Activated gamma-delta T cell (primary cell): ENCODE measurements at places on chromosomes 7 and 10.

DNA sequence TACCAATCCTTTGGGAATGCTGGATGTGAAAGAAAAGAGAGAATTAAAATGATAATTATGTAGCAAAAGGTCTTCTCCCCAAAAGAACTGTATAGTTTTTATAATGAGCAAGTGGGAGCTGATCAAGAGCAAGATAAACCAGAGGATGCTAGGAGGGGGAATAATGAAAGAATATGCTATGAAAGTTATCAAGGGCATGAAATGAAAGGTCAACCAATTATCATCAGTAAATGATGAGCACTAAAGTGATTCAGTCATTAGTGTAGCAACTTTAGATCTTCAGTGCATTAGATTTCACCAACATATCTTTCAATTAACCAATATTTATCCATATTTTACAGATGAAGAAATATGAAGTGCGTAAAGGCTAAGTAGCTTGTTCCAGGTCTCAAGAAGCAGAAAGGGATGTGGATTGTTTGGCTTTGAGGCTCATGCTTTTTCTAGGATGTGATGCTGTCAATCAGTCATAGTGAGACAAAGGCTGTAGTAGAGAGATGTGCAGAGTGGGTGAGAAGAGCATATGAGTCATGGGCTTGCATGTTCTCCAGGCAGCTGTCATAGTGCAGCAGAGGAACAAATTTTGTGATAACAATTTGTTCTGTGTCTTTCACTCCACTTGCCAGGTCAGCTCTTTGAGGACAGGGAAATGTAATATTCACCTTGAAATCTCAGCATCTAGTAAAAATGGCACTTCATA lies 5.7 kb upstream of the OR2F2 start:
- no peak for DNase-seq

DNA sequence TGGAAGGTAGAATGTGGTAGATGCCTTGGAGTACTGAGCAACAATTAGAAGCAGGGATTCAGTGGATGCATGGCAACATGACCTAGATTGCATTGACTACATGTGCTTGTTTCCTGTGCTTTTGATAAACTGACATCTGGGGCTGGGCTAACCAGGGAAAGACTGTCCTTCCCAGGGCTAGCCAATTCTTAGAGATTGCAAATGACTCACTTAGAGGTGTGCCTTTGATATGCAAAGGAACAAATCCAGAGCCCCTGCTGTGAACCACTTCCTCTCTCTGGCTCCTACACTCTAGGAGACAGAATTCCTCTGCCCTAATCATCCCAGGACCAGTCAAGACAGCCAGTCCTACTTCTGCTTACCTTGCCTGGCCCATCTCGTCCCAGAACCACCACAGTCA lies 651.5 kb downstream of the LRMDA start:
- no peak for DNase-seq

DNA sequence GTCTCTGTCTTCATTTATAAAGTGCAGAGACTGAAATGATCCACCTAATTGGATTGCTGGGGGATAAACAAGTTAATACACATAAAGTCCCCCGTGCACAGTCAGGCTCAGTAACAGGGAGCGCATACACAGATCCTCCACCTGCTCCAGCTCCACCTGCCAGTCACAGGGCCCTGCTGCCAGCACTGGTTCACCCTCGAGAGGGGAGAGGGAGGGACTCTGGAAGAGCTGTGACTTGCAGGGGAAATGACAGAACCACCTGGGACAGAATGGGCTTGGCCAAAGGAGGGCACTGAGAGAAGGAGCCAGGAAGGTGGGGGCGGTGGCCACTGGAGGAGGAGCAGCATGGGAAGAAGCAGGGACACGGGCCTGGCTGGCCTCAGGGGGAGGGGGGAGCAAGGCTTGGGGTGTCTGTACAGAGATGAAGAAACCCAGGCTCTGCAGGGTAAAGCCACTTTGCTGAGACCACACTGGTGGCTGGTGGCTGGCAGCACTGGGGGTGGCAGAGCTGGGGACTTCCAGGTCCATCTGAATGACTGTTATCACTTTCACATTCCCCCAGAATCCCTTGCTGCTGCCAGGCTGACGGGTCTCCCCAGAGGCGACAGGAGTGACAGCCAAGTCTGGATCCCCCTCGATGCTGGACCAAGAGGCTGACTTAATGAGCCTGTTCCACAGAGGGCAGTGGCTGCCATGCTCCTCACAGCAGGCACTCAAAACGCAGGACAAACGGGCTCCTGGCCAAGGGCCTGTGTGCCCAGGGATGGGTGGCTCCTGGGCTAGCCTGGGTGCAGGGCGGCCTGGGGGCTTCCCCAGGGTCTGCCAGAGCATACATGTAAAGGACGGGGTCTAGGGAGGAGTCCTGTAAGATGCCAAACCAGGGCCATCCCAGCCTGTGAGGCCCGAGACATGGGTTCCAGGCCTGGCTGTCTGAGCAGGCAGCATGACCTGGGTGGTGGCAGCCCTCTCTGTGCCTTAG lies 151.1 kb downstream of the SH3PXD2A start:
- no peak for DNase-seq

- DNase-seq, result no peak
Measured at GRCh38 chr10:36092116-36092515, 450.0 kb upstream of the FZD8 start.
